ENCODE measurements at places on chromosomes 4 and X. TPM values are rescaled to one million over a fixed set of nuclear protein-coding genes. Genes with fewer than 3 reads are reported as not detected.

Gene TCEANC
- 0.66 TPM for total RNA-seq

Gene CT45A5
- not detected for total RNA-seq

Gene FGF13
- total RNA-seq: 0.08 TPM

Gene RNF175
- total RNA-seq: not detected

Gene MTM1
- 5.0 TPM for total RNA-seq

Gene SPRY1
- total RNA-seq: 6.3 TPM

Gene NOX1
- 0.07 TPM for total RNA-seq

Gene TLR2
- 0.61 TPM for total RNA-seq

Gene HEPH
- not detected for total RNA-seq

Gene TMEM150C
- 0.77 TPM for total RNA-seq

Gene NEUROG2
- total RNA-seq: 0.06 TPM

Gene SPANXB1
- total RNA-seq: 2.0 TPM

Gene PCDH10
- total RNA-seq: 0.10 TPM

Gene PDE6B
- total RNA-seq: not detected

Gene MTTP
- not detected for total RNA-seq

Gene MSX1
- total RNA-seq: 8.6 TPM

Gene DCUN1D4
- 17.5 TPM for total RNA-seq

Gene NAA11
- not detected for total RNA-seq

Gene SLIT2
- total RNA-seq: not detected

Gene DRD5
- 0.03 TPM for total RNA-seq

Gene FABP2
- total RNA-seq: not detected

Gene KLHL13
- 0.29 TPM for total RNA-seq

Gene SRPX2
- 2.7 TPM for total RNA-seq

Gene ERAS
- total RNA-seq: 0.10 TPM

Gene PDHA1
- total RNA-seq: 314 TPM

Gene LGI2
- 0.20 TPM for total RNA-seq

Gene CCNB3
- total RNA-seq: 0.50 TPM

Gene USP51
- 0.43 TPM for total RNA-seq

Gene CXXC4
- not detected for total RNA-seq

Gene CT45A10
- 0.31 TPM for total RNA-seq

Gene NWD2
- total RNA-seq: 0.01 TPM

Gene AFF2
- total RNA-seq: not detected

Measured in A549 treated with Hydrocortisone at 1 μM for 4 hours (cell line).